ENCODE measurements at places on chromosomes 1 and 21.

DNA sequence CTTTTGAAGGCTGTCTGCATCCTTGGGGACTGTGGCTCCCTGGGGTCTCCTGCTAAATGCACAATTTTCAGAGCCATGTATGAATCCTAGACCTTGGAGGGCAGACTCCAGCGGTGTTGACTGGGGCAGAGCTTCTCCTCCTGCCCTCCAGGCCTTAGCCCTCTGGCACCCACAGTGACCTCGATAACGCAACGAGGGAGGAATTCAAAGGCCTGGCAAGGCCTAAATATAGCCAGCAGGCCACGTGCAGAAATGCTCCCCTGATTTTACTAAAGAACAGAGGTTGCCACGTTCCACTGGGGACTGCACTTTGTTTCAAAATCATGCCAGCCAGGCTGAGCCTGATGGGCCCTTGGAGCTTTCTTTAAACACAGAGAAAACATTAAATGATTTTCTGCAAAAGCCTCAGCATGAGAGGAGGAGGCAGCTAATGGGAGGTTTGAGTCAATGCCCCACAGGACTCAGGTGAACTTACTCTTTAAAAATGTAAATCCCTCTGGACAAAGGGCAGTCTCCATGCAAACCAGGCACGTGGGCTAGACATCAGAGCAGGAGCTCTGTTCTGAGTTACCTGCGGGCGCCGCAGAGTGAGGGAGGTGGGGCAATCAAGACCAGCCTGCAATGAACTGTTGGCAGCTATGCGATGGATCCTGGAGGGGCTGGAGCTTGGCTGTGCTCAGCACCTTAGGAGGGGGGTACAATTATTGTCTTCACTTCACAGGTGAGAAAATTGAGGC is 28.0 kb downstream of the GRIK3 start:
- no peak for DNase-seq

DNA sequence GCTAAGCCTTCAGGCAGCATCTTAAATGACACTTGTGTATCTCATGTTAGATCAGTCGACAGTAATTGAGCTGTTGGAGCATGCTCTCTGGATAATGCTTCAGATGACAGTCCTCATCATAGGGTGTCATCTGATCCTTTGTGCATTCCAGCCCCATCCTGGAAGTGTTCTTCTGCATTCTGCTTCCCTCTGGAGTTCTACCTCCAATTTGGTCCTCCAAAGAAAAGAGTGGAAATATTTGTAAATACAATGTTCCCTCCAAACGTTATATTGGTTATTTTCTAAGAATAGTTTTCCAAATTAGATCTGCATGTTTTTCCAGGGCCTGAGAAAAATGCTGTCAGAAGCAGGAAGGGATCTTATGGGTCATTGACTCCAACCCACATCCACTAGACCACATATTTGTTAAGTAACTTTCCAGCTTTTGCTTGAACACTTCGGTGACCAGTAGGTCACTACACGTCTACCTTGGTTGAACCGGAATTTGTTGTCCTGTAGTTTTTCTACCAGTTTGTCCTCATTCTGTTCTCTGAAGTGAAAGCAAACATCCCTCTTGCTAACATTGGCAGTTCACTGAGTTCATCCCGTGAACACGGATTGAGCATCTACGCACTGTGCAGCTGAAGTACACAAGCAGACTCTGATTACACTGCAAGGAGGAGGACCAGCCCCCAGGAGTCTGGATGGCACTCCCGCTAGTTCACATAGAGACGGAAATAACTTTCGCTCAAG is 136.0 kb downstream of the TLR5 start:
- no peak for DNase-seq

GRCh38 chr1:118160806-118161205 is 24.2 kb downstream of the SPAG17 start:
- DNase-seq: no peak

- DNase-seq: no peak
These were observed 37.1 kb downstream of the EIF4G3 start for GRCh38 chr1:21139601-21140000.

- no peak for DNase-seq
These were observed 157.7 kb downstream of the CAMTA1 start for GRCh38 chr1:6942990-6943389.

Measured in stimulated activated naive CD4-positive, alpha-beta T cell treated with Interleukin-2 at 50 U/mL for 16 hours (primary cell).